ENCODE measurements at places on chromosomes 5 and 9.

GRCh38 chr5:51138164-51138563 lies 245.1 kb upstream of the ISL1 start:
- no peaks in the 10 kb centered on the region for H3K36me3 ChIP-seq
- H3K4me1 ChIP-seq = no peaks in the 10 kb centered on the region
- H3K4me3 ChIP-seq = no peak overlapping the region
- H3K27me3 ChIP-seq = peaks cover 5% of the 10 kb centered on the region
- no peak overlapping the region for H3K27ac ChIP-seq

- no peak for DNase-seq
- H3K4me3 ChIP-seq = no peak overlapping the region
- no peaks in the 10 kb centered on the region for H3K27me3 ChIP-seq
These were observed 21.3 kb downstream of the CCDC69 start for GRCh38 chr5:151202381-151203139.

DNA sequence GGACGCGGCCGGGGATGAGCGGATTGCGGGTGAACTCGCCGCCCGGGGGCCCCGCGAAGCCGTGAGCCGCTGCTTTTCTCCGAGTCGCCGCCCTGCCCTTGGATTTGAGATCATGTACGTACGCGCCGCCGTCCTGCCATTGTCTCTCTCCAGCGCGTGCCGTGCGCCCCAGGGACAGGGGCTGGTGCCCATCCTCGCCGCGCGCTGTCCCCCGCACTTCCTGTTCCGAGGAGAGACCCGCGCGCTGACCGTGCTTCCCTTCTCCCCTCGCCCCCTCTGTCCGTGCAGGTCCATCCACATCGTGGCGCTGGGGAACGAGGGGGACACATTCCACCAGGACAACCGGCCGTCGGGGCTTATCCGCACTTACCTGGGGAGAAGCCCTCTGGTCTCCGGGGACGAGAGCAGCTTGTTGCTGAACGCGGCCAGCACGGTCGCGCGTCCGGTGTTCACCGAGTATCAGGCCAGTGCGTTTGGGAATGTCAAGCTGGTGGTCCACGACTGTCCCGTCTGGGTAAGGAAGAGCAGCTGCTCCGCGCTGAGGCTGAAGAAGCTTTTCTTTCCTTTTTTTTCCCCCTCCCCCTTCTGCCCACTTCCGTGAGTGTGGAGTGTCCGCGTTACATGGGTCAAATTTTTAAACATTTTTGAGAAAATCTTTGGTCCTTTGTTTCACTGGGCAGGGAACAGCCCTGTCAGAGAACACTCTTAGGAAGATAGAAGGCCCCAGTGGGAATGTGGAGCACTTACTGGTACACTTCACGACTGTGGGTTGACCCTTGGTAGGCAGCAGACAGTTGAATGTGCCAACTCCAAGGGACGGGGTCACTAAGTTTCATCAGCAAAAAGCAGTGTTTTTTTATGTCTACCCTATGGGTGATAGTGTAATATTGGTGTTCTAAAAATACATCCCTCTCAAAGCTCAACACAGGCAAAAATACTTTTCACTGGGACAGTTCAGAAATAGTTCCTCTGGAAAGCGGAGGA lies 727 bp downstream of the RHOBTB3 start:
- peak overlapping the region; percentile 97 for H3K27ac ChIP-seq
- H3K4me1 ChIP-seq = peaks cover 90% of the 10 kb centered on the region
- no peaks in the 10 kb centered on the region for H3K36me3 ChIP-seq
- DNase-seq = peak; percentile 56

DNA sequence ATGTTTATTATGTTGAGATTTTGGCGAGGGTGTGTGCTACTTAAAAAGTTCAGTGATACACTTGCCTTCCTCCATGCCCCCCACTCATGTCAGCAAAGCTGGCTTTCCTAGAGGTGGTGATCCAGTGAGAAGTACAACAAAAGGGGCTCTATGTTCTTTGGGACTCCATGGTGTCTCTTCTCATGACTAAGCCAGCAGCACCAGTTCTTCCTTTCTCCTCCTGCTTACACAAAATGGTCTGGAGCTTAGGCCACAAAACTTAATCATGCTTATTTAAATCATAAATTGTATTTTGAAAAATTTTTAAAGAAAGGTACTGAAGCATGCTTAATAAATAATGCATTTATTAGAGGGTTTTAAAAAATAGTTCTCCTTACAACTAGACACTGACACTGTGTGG lies 22.4 kb downstream of the MOCS2 start:
- no peaks in the 10 kb centered on the region for H3K27me3 ChIP-seq
- H3K27ac ChIP-seq = no peak overlapping the region
- H3K4me3 ChIP-seq = no peak overlapping the region

GRCh38 chr9:130912932-130913598 lies 16.5 kb upstream of the QRFP start:
- no peak overlapping the region for H3K4me3 ChIP-seq
- H3K27me3 ChIP-seq = peaks cover 40% of the 10 kb centered on the region
- no peak overlapping the region for H3K27ac ChIP-seq
- no peaks in the 10 kb centered on the region for H3K4me1 ChIP-seq
- H3K36me3 ChIP-seq = no peaks in the 10 kb centered on the region
- no peak for DNase-seq

- H3K27ac ChIP-seq = no peak overlapping the region
- H3K27me3 ChIP-seq = no peaks in the 10 kb centered on the region
- H3K4me3 ChIP-seq = no peak overlapping the region
- H3K36me3 ChIP-seq = no peaks in the 10 kb centered on the region
- H3K4me1 ChIP-seq = no peaks in the 10 kb centered on the region
- no peak for DNase-seq
These were observed 359.5 kb downstream of the CETN3 start for GRCh38 chr5:90050103-90050502.

DNA sequence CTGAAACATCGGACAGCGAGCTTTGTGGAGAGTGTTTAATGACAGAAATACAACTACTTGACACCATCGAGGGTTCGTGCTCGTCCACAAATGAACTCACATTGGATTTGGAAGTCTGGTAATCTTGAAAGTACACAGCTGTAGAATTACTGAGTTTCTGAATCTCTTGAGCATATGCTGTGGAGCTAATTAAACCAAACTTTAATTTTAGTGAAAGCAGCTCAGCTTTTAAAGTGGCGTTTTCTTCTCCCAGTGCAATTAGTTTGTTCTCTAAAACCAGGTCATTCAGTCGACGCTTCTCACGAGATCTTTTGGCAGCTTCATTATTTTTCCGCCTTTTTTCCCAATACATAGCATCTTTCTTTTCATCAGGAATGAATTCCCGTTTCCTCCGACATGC lies 13.5 kb downstream of the NFIL3 start:
- no peak for DNase-seq
- H3K27me3 ChIP-seq = no peaks in the 10 kb centered on the region
- H3K27ac ChIP-seq = no peak overlapping the region
- peaks cover 17% of the 10 kb centered on the region for H3K36me3 ChIP-seq
- peaks cover 21% of the 10 kb centered on the region for H3K4me1 ChIP-seq
- no peak overlapping the region for H3K4me3 ChIP-seq

GRCh38 chr5:148796936-148797335 lies 29.5 kb upstream of the ADRB2 start:
- no peak for DNase-seq
- no peaks in the 10 kb centered on the region for H3K27me3 ChIP-seq
- peaks cover 12% of the 10 kb centered on the region for H3K4me1 ChIP-seq
- H3K36me3 ChIP-seq = no peaks in the 10 kb centered on the region
- H3K27ac ChIP-seq = no peak overlapping the region
- H3K4me3 ChIP-seq = no peak overlapping the region
